HAP-1 (cell line): ENCODE measurements at places on chromosomes 6 and 20.

GRCh38 chr20:63969838-63970713 is at the start of gene ZNF512B:
Gene ZNF512B (minus strand): TSS chr20:63969930. CDS start chr20:63967950, 1,980 bp downstream.
- DNase-seq: peak; percentile 50

DNA sequence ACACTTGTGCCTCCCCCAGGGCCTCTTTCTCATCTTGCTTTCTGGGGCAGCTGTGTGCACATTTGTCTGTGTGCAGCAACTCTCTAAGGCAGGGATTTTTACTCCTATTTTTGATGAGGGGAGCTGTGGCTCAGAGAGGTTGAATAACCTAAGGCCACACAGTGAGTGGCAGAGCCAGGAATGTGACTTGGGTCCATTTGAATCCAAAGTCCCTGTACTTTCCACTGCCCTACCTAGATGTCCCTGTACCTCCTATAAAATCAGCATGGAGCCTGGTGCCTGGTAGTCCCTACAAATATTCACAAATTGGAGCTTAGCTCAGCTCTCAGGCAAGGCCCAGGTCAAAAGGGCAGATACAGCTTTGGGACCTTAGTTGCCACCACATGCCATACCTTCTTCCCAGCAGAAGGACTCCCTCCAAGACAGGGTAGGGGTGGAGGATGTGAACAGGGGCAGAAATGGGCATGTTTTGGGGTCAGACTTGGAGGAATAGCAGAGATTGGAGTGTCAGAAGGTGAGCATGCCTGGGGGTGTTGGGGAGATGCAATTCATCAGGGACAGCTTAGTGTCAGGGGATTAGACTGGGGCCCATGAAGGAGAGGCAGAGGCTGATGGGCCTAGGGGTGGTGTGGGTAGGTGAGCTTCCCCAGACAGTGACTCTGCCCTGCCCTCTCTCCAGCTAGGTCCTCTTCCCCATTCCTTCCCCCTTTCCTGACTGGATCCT is 4.1 kb upstream of the VEGFA start:
- DNase-seq: no peak

DNA sequence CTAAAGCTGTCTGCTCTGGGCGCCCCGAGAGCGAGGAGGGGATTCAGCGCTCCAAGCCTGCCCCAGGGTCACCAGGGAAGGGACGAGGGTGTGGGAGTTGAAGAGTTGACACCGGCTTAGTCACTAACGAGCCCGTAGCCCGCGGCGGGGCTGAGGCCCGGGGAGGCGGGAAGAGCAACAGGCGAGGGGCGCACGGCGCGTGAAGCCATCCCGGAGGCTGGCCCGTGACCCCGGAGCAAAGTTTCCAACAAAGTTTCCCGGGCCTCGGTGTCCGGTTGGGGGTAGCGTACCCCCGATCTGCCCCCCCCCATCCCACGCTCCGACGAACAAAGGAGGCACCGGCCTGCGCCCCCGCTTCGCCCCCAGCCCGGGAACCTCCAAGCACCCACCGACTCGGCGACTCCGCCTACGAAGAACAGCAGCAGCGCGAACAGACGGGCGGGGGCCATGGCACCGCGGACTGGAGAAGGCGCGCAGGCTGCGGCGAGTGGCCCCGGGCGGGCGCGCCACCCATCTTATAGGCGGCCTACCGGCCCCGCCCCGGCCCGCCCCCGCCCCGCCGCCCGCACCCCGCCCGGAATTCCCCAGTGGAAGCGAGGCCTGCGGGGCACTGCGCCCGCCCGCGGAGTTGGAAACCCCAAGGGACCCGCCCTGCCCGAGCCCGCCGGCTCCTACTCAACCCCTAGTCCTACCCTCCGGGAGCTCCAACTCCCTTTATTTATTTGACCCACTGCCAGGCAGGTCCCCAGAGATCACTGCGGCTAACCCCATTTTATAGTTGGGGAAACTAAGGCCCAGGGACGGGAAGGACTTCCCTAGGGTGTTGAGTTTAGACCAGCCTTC is at the start of gene SDC4:
TSS of gene SDC4 (minus strand) at position 489 of the 843 bp plus-strand sequence. CDS start at position 449, 40 bp downstream.
- DNase-seq: peak; percentile 77

DNA sequence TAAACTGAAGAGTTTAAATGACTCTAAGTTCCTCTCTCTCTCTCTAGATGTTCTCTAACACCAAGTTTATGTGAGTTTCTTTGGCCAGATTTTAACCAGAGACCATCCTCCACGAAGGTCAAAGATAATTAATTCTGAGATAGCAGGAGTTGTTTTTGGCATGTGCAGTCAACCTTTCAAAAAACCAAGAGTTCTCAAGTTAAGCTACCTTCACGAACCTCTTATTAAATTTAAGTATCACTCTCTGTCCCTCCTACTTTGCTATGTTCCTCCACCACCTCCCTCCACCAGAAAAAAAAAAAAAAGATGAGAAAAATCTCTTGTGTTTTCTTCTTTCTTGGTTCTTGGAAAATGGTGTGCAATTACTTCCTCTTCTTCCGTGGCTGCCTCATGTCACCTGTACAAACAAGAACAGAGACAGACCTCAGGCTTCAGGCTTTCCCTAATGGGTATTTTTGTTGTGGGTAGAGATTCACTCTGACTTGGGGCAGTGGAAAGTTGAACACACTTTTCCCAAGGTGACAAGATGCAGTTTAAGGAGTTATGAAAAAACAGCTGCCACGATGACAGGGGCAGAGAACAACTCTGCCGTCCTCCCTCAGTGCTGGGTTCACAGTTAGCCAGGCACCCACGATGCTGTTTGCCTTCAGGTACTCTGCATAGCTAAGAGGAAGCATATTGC is 64.3 kb downstream of the ADTRP start:
- DNase-seq: no peak

DNA sequence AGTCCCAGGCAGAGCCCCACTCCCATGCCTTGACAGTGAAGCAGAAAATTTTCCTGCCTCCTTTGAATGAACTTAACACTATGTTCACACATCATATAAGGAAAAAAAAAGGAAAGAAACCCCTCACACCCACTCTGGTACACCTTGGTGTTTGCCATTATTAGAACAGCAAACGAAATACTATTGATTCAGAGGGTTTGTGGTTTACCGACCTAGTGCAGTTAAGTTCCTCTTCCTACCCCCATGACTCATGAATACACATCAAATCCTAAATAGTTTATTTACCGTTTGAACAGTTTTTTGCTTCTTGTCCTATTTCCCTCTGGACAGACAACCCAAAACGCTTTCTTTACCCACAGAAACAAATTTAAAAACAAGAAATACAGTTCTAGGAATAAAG is 237.7 kb downstream of the FOXA2 start:
- no peak for DNase-seq

DNA sequence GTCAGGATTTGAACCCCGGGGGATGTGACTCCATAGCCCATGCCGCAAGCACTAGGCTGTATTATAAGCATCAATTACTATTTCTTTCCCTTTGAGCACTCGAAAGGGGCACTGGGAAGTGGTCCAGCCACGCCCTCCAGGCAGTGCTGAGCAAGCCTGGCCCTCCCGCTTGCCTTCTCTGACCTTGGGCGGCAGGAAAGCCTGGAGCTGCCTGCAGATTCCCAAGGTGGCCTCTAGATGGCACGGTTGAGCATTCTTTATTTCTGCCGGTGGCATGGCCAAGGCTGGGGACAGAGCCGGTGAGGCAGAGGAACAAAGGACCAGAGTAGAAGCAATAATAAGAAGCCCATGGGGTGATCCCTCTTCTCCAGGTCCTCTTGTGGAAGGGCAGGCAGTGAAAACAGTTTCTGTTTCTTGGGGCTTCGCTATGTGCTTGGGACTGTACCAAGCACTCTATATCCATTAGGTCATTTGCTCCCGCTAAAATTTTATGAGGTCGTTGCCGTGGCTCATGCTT is 32.0 kb downstream of the ARHGAP40 start:
- DNase-seq: peak; percentile 59
